ENCODE measurements at places on chromosomes 1 and 21. TPM values are rescaled to one million over a fixed set of nuclear protein-coding genes. Genes with fewer than 3 reads are reported as not detected.

The FCRL2 gene
- 0.81 TPM for total RNA-seq

- H3K4me1 ChIP-seq = no peaks in the 10 kb centered on the region
- no peaks in the 10 kb centered on the region for H3K36me3 ChIP-seq
- no peak for DNase-seq
Measured at GRCh38 chr1:116808848-116809508, 54.7 kb downstream of the CD2 start.

DNA sequence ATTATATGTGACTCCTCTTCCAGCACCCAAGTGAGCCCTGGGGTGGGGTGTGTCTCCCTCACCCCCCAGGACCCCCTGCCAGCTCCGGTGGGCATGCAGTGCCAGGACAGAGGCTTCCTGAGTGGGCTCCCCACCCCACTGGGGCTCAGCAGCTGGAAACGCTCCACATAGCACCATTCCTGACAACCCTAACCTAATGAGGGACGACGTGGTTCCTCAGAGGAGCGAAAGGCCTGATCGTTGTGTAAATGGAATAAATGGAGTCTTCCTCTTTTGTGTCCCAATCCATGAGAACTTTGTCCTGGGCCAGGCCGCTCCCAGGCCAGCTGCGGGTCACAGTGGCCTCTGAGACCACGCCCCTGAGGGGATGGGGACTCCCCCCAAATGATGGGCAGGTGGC is 1.8 kb upstream of the TSPEAR start:
- no peaks in the 10 kb centered on the region for H3K4me1 ChIP-seq
- H3K36me3 ChIP-seq = no peaks in the 10 kb centered on the region
- peaks cover 42% of the 10 kb centered on the region for H3K27me3 ChIP-seq
- H3K27ac ChIP-seq = no peak overlapping the region
- H3K4me3 ChIP-seq = no peak overlapping the region

- DNase-seq = no peak
- H3K36me3 ChIP-seq = no peaks in the 10 kb centered on the region
- H3K27ac ChIP-seq = no peak overlapping the region
- no peaks in the 10 kb centered on the region for H3K27me3 ChIP-seq
Measured at GRCh38 chr1:163928651-163929050, 606.9 kb downstream of the NUF2 start.

DNA sequence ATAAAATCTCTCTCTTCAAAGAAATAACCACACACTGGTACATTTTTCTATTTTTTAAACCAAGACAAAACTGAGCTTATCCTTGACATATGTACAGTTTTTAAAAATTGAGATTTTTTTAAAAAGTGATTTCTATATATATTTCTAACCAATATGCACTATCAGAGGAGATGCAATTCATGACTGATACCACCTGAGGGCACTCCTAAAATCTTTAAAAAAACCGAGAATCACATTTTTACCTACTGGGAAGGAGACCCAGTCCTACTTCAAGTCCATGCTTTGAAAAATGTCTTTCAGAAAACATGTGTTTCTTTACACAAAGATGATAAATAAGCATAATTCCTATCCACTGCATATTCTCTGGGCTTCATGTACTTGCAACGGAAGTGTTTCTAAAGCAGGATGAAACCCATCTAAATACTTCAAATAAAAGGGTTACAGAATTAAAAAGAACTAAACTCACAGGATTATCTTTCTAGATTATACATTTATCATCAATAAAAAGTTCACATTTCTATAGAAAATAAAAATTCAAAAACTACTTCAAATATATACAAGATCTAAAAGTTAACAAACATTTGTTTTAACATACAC is 98.6 kb downstream of the ENAH start:
- no peak overlapping the region for H3K27ac ChIP-seq
- no peaks in the 10 kb centered on the region for H3K4me1 ChIP-seq
- H3K36me3 ChIP-seq = no peaks in the 10 kb centered on the region
- no peak overlapping the region for H3K4me3 ChIP-seq
- H3K27me3 ChIP-seq = no peaks in the 10 kb centered on the region
